ENCODE measurements at places on chromosomes 3 and 15.

- no peak for DNase-seq
These were observed 185.9 kb upstream of the CADM2 start for GRCh38 chr3:84772841-84773240.

DNA sequence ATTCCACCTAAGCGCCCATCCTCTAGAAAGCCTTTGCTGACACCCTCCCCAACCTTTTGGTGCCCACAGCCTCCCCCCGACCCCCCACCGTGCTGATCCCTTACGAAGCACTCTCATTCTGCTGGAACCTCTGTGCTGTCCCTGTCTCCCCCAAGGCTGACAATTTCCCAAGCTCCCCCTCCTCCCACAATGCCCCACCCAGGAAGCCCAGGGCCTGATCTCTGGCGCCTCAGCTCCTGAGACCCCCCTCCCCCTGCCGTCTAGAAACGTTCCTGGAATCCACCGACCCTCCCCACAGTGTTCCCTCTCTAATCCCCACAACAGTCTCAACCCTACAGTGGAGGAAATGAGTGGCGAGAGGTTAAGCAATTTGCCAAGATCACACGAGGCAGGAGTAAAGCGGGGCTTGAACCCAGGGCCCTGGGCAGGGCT, 18.3 kb downstream of the MYL3 start:
- no peak for DNase-seq

DNA sequence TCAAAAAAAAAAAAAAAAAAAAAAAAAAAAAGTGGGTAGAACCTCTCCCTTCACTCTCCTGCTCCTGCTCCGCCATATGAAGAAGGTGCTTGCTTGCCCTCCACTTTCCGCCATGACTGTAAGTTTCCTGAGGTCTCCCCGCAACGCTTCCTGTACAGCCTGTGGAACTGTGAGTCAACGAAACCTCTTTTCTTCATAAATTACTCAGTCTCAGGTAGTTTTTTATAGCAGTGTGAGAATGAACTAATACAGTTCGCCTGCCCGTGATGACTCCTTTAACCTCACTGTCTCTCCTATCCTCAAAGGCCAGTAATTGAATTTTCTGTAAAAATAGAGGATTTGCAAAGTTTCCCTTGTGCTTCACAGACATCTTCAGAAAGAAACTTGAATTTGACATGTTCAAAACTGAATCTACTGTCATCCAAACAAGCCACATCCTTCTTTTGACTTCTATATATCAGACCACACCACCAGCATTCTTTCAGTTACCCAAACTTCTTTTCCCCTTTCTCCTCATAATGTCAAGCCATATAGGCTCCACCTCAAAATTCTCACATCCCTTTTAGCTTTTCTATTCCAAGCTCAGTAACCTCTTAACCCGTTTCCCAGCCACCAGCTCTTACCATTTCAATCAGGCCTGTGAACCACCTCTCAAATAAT, 44.3 kb downstream of the P2RY1 start:
- no peak for DNase-seq

DNA sequence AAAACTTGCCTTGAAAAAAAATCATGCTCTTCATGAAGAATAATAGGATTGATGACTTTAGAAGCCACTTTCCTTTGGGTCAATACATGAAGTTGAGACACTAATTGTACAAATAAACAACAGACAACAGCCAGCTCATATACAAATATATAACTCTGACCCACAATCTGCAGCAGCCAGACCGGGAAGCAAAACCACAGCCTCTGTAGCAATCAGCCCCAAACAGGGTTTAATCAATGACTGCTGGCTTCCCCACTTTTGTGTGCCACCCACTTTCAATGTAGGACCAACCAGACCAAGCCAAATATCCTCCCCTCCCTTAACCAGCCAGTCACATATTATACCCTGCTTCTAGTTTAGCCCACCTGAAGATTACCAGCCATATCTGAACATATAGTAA, 39.0 kb downstream of the IFT57 start:
- DNase-seq: no peak

- DNase-seq: no peak
These were observed 186.6 kb upstream of the FEZF2 start for GRCh38 chr3:62559831-62560445.

GRCh38 chr3:151200586-151200985, 2.4 kb downstream of the GPR171 start:
- DNase-seq: no peak

GRCh38 chr15:79769069-79769481, 127.7 kb downstream of the MTHFS start:
- DNase-seq: no peak

- no peak for DNase-seq
These were observed 983.6 kb upstream of the NR2F2 start for GRCh38 chr15:95346721-95347475.

DNA sequence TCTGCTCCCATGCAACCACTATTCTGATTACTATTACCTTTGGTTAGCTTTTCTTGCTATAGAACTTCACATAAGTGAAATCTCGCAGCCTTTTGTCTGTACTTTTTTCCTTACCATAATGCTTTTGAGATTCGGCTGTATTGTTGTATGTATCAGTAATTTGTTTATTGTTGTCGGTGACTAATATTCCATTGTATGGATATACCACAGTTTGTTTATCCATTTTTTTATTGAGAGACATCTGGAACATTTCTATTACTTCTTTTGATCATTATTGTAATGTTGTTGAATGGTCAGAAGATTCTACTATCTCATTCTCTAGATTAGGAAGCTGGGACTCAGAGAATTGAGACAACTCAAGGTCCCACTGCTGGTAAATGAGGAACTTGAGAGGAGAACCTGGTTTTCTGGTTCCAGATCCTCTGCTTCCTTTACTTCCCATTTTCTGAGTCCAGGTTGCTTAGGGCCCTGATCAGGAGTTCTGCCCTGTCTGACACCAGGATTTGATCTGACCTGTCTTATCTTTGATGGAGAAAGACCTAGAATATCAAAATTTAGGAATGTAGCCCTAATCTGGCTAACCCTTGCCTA, 18.2 kb upstream of the SPTSSB start:
- no peak for DNase-seq

DNA sequence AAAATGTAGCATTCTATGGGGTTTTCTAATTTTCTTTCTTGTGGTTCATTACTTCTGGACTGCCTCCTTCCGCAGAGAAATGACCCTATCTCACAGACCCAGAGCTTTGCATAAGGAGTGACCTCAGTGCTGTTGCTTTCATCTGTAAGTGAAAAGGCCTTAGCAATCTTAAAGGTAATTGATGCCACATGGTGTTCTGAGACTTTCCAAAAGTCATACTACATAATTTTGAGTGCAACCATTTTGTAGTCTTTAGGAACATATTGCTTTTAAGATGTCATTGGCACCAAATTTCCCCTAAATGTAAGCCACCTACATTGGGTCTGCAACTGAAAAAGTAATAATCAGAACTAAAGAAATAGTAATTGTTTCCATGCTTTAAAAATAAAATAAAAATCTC, 9.2 kb upstream of the HHLA2 start:
- DNase-seq: no peak

- DNase-seq: no peak
These were observed 15.2 kb upstream of the EID1 start for GRCh38 chr15:48862705-48863104.

GRCh38 chr15:94023531-94023930, 207.8 kb upstream of the MCTP2 start:
- no peak for DNase-seq

- DNase-seq: no peak
These were observed 1.4 kb downstream of the CDAN1 start for GRCh38 chr15:42735382-42736165.

GRCh38 chr15:37125143-37125542, 24.8 kb upstream of the MEIS2 start:
- no peak for DNase-seq

- no peak for DNase-seq
These were observed 165.4 kb upstream of the P2RY1 start for GRCh38 chr3:152669560-152669959.

- DNase-seq: no peak
These were observed 139.0 kb upstream of the LIPC start for GRCh38 chr15:58292751-58293175.

DNA sequence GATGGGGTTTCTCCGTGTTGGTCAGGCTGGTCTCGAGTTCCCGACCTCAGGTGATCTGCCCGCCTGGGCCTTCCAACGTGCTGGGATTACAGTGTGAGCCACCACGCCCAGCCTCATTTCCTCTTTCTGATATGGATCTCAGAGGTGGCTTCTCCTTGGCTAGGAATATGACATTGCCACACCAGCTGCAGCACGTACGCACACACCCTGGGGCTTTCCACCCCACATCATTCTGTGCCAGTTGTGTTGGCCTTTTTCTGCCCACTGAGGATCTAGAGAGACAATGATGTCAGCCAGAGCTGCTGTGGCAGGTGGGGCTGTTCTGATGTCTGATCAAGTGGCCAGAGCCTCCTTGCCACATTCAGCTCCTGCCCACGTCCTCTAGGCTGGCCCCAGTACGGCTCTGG, 29.0 kb downstream of the TMEM45A start:
- DNase-seq: no peak

DNA sequence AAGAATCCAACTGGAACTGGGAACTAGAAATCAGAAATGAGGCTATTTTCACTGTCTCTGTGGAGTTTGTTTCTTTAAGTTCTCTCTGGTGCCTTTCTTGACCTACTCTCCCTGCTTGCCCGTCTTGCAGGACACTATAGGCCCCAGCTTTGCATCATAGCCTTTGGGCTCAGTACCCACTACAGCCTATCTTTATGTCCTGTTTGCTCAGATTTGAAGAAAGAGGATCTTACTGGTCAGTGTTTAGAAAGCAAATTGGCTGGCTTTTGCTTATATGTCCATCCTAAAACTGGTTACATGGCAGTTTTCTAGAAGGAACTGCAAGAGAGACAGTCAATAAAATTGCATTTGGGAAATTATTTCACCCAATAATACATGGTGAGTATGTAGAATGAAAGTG, 231.8 kb upstream of the TBL1XR1 start:
- DNase-seq: no peak

DNA sequence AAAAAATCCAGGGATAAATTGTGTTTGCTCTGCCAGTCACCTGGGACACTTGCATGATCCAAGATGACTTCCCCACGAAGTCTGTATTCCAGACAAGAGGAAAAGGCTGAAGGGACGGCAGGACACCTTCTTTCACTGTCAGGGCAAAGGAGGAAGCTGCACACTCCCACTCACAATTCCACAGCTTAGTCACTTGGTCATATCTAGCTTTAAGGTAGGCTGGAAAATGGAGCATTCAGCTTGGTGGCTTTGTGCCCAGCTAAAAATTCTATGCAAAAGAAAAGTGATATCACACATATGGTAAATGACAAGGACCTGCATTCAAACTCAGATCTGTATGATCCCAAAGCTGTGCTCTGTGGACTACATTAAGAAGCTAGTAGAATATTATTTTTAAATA, 109.2 kb upstream of the TPM1 start:
- DNase-seq: no peak

GRCh38 chr3:190558796-190559195, 44.9 kb downstream of the IL1RAP start:
- no peak for DNase-seq

- no peak for DNase-seq
These were observed 283.1 kb downstream of the NFKBIZ start for GRCh38 chr3:102132370-102132769.

GRCh38 chr3:6540981-6541380, 319.9 kb upstream of the GRM7 start:
- DNase-seq: no peak

- DNase-seq: no peak
These were observed 4.4 kb downstream of the PLSCR4 start for GRCh38 chr3:146246526-146246925.

DNA sequence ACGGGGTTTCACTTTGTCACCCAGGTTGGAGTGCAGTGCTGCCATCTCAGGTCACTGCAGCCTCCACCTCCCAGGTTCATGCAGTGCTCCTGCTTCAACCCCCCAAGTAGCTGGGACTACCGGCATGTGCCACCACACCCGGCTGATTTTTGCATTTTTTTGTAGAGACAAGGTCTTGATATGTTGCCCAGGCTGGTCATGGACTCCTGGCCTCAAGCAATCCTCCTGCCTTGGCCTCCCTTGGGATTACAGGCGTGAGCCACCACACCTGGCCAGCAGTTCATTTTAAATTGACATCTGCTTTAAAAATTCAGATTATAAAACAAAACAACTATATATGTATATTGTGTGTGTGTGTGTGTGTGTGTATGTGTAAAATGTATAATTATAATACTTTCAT, 38.3 kb downstream of the CALML4 start:
- DNase-seq: no peak

DNA sequence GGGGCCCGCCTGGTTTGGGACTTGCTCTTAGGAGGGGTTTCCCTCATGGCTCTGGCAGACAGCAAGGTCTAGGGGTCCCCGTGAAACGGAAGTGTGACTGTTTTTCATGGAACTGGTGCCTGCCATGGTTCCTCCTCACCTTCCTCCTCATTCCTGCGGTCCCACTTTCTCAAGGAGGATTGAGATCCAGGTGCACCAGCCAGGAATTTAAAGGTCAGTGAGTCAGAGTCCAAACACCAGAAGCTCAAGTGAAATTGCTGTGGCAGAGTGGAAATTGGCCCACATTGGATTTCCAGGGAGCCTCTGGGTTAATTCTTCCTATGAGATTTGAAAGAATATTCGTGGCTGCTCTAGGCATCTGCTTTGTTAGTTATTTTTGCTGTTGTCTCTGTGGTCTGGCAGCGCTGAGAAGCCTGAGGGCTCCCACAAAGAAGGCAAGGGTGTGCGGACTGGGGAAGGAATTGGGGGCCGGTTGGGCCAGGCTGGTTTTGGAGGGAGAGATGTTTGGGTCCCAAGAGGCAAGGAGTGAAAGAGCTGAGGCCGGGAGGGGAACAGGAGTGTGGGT, 60.4 kb upstream of the TNFAIP8L3 start:
- DNase-seq: no peak

DNA sequence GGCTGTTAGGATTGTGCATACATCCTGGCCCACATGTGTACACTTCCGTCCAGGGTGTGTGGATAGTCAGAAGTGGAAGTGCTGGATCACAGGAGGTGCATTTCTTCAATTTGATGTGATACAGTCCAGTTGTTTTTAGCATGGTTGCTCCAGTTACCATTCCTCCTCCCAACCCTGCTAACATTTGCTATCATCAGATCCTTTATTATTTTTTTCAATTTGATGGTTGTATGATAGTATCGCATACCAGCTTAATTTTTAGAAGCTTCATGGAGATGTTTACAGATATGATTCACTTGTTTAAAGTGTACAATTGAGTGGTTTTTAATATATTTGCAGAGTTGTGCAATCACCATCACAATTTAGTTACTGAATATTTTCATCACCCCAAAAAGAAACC, 202.7 kb downstream of the ITPR1 start:
- no peak for DNase-seq

DNA sequence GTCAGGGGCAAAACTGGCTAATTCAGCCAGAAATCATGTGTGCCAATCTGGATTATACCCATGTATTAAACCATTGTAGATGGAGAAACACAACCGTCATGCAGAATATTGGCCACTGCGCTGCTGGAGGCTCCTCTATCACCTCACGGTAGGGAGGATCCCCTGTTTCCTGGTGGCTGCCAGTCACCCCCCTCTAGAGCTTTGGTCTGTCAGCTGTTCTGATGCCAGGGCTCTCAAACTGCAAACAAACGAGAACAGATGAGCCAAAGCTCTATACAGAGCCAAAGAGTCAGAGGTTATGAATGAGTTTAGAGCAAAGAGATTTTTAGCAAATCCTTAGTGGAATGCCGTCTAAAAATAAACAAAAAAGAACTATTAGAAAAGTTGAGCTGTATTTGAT, 62.5 kb downstream of the IL20RB start:
- DNase-seq: no peak

All from GM12892 (cell line).